ENCODE measurements at places on chromosomes 11 and 22.

GRCh38 chr22:39739338-39740027, 154.1 kb downstream of the ENTHD1 start:
- no peak for DNase-seq

GRCh38 chr22:28051787-28052356, 132.8 kb upstream of the PITPNB start:
- DNase-seq: no peak

GRCh38 chr22:27150544-27150941, 493.2 kb downstream of the MIAT start:
- DNase-seq: no peak

DNA sequence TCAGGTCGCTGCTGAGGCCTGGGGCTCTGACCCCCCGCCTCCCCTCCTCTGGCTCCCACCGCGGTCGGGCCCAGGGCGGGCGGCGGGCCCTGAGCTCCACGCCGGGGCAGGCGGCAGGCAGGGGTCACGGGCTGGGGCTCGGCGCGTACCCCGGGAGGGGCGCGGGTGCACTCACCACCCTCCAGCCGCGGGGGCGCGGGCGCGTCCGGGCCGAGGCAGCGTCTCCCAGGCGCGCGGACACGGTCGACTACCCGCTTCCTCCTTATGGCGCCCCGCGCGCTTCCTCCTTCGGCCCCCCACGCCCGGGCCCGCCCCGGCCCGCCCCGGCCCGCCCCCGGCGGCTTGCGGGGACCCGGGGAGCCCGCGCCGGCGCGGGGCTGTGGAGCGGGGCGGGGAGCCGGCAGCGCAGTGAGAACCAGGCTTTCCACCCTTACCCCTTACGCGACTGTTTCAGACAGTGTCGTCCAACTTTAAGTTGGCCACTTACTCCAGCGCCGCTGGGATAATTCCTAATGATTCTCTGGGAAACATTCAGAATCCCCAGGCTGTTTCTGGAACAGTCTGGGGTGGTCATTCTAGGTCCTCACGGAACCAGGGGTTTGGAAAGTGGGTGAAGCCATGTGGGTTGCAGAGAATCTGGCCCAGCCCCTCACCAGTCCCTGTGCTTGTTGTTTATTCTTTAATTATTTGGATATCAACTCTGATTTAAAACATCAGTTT, at the start of gene BID:
TSS of gene BID (minus strand) at position 264 of the 720 bp plus-strand sequence. CDS start 24,353 bp downstream, outside the sequence.
- no peak for DNase-seq

GRCh38 chr11:36300650-36301049, 4.6 kb downstream of the PRR5L start:
- no peak for DNase-seq

DNA sequence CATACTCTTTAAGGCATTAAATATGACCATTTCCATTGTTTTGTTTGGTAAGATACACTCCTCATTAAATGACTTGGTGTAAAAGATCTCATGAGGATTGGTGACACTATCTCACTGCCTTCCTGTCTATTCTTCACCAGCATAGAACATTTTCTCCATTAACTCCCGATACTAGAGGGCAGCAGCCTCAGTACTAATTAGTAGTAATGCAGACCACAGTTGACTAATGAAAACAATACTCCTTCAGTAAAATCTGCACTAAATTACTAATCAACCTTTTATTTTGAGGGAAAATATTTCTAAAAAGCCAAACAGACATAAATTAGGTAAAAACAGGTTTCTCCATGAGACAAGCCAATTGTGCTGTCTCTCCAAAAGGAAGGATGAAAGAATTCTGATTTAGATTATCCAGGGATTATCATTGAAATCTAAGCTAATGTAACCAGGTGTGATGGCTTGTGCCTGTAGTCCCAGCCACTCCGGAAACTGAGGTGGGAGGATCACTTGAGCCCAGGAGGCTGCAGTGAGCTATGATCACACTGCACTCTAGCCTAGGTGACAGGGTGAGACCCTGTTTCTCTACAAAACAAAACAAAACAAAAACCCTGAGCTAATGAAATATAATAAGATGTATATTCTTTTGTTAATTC, 9.4 kb downstream of the PGM2L1 start:
- DNase-seq: peak; percentile 75

- no peak for DNase-seq
Measured at GRCh38 chr11:1876361-1877063, 15.2 kb downstream of the PRR33 start.

DNA sequence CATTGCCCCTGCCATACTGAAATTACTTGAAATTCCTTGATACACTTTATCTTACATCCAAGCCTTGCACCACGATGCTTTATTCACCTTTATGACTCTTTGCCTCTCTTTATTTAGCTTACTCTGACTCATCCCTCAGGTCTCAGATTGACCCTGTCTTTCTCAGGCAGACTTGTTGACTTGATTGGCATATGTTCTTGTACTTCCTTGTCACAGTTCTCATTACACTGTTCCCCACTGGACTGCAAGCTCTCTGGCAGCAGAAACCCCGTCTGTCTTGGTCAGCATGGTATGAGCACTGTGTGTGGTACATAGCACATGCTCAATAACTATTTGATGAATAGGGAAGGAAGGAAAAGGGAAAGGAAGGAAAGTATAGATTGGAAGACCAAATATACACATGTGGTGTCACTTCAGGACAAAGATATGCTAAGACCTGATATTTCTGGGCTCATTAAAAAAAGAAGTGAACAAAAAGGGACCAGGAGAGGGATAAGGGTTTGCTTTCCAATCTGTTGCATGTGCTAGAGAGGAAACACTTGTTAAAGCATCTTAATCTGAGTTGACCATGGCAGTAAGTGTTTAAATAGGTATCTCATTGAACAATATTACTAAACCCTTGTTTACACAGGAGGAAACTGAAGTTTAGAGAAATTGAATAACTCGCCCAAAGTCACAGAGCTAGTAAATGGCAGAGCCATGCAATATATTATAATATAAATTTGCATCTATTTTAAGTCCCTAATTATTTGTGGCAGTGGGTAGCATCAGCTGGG, 7.2 kb downstream of the LYVE1 start:
- no peak for DNase-seq

GRCh38 chr11:45662096-45662664, 3.2 kb downstream of the CHST1 start:
- DNase-seq: no peak

DNA sequence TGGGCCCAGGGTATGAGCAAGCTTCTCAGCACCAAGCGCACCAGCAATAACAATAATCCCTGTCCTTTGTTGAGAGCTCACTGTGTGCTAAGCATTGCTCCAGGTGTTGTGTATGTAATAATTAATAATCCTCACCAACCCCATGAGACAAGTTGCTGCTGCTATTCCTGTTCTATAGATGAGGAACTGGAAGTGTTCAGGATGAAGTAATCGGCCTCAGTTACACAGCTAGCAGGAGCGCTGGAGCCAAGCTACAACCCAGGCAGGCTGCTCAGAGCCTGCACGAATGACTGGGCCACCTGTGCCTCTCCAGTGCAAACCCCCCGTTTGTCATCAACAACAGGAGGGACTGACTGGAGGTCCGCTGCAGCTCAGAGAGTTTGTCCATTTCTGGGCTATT, 35.2 kb upstream of the CECR2 start:
- no peak for DNase-seq

DNA sequence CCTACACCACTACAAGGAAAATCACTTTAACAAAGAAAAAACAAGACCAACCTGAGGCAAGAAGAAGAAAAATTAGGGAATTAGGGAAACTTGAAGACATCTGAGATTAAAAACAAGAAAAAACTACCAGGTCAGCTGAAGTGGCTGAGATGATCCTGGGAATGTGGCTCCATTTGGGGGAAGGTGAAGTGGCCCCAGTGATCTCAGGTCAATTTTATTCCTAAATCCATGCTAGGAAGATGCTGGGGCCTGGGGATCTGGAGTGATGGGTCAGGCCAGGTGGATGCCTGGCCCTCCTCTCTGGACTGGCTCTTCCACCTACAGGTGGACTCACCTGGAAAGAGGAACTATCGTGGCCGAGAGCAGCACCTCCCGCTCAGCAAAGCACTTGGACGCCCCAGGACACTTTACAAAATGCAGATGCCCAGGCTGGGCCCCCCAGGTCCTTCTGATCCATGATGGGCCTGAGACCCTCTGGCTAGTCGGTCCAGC, 6.7 kb downstream of the TOP3B start:
- DNase-seq: no peak

- DNase-seq: no peak
Measured at GRCh38 chr11:44515048-44515447, 50.4 kb upstream of the CD82 start.

DNA sequence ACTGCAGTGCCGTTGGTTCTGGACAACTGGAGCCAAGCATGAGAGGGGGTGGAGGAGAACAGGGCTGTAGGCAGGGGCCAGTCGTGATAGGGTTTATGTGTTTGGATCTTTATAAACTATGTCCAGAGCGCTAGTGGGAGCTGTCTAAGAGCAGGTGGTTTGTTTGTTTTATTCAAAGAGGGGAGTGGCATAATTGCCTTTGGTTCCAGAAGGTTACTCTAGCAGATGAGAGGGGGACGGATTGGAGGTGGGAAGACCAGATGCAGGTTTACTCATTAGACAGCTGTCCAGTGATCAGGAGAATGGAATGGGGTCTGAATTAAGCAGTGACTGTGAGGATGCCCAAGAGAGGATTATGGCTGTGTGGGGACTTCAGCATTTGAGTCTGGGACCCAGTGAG, 109.3 kb upstream of the TBCEL start:
- no peak for DNase-seq

DNA sequence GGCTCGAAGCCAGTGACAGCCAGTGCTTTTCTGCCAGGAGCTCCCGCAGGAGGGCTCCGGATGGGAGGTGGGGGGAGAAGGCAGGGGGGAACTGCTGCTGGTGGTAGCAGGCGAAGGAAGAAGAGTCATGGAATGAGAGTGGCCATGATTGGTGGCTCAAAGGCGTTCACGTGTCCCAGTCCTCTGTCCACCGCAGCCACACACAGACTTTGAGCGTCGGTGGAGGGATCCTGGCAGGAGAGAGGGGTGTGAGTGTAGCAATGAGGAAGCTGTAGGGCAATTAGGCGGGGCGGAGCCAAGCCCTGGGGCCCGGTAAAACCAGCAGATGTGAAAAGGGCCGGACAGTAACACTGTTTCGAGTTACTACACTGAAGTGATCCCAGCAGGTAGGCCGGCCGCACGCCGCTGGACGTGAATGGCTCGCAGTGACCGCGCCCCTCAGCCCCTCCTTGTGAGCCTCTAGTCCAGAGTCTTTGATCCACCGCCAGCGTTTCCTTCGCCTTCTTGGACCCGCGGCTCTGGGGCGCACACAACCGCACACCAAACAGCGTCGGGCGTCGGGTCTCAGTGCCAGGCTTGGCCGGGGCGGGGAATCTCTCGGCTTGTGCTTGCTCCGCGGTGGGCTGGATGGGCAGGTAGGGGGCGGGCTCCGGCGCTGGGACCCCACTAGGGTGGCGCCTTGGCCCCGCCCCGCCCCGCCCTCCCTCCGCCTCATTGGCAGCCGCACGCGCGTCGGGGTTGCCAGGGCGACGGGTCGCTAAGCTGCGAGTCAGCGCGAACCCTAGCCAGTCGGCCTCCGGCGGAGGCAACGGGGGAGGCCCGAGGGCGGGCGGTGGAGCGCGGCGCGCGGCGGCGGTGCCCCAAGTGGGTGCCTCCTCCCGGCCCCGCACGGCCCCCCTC, at the start of gene LRRC10B:
TSS of gene LRRC10B (plus strand) at position 788 of the 900 bp plus-strand sequence. CDS start 250 bp downstream, outside the sequence.
- DNase-seq: no peak

DNA sequence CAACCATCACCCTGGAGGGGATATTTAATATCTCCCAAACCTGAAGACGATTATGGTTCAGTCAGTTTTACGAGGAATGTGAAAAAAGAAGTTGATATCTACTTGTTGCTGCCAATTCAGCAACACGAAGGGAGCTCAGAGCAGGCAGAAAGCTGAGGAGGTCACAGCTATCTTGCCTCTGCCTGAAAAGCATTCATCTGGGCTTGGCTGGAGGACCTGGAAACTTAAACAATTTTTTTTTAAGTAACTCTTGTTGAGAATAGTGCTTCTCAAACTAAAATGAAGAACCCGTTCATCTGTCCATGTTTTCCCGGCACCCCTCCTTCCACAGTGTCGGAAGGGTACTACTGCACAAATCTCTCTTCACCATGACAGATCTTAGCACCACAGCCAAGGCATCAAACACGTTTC, 98.9 kb downstream of the MICAL3 start:
- DNase-seq: no peak

- no peak for DNase-seq
Measured at GRCh38 chr11:106087815-106088435, 10.5 kb downstream of the AASDHPPT start.

DNA sequence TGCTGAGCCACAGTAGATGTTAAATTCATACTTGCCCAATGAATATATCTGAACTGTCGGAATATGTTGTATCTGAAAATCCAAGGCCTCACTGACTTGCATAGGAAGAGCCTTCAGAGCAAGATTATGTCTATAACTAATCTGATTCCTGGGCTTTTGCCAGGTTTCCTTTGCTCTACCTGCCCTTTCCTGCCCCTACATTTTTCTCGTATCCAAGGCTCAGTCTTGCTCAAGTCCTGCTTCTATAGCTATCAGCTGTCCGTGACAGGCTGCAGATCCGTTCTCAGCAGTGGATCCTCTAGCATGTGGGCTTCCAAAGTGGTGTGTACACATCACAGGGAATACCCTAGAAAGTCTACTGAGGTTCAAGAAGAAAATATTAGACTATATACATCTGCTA, 18.8 kb upstream of the USP47 start:
- DNase-seq: no peak

DNA sequence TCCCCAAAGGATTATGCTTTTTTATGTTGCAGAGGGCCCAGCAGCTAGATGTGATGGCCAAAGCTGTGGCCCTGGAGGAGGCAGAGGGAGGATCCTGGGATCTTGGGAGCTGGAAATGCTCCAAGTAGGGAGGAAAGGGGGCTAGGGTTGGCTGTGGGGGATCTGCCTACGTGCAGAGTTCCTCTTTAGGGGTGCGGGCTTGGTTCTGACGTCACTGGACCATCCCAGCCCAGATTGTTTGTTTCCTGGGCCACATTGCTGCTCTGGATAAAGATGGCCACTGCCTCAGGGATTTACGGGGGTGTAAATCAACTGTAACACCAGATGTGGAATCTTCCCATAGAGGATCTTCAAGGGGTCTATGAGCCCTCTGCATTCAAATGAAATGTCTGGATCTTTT, 110.3 kb upstream of the SYT13 start:
- DNase-seq: no peak

DNA sequence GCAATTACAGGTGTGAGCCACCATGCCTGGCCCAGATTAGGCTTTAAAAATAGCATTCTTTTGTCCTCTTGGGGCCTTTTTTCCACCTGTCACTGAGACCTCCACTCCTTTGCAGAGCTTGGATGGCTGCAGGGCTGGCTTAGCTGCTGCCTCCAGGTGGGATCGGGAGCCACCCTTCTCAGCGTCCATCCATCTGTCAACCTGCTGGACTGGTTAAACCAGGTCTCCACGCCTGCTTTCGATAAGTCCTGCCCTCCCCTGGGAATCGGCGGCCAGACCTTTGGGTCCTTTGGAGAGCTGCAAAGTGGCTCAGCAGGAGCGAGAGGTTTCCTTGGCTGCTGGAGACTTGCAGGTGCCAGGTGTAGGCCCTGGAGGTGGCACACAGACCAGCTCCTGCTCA, 23.4 kb upstream of the GRAMD4 start:
- no peak for DNase-seq
